ENCODE measurements at places on chromosomes 16 and 17.

GRCh38 chr16:74447578-74447977 lies 26.3 kb upstream of the CLEC18B start:
- no peak for DNase-seq

DNA sequence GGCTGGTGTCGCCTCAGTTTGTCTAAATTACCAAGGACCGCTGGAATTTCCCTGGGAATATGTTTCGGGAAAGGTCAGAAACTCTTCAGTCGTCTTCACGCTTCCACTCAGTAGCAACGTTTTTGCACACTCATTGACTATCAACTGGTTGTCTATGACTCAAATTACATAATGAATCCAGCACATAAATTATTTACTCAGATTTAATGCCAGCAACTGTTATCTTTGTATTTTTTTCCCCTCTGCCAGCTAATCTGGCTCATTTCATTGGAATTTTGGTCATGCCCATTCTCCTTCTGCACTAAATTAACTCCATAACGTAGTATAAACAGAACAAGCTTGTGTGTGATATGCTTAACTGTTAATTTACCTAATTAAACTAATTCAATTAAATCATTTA lies 372.7 kb upstream of the ZFHX3 start:
- no peak for DNase-seq

- peak; percentile 31 for DNase-seq
These were observed 716 bp downstream of the TMEM94 start for GRCh38 chr17:75457047-75457654.

GRCh38 chr16:87098361-87098760 lies 218.8 kb downstream of the C16orf95 start:
- DNase-seq, result no peak

DNA sequence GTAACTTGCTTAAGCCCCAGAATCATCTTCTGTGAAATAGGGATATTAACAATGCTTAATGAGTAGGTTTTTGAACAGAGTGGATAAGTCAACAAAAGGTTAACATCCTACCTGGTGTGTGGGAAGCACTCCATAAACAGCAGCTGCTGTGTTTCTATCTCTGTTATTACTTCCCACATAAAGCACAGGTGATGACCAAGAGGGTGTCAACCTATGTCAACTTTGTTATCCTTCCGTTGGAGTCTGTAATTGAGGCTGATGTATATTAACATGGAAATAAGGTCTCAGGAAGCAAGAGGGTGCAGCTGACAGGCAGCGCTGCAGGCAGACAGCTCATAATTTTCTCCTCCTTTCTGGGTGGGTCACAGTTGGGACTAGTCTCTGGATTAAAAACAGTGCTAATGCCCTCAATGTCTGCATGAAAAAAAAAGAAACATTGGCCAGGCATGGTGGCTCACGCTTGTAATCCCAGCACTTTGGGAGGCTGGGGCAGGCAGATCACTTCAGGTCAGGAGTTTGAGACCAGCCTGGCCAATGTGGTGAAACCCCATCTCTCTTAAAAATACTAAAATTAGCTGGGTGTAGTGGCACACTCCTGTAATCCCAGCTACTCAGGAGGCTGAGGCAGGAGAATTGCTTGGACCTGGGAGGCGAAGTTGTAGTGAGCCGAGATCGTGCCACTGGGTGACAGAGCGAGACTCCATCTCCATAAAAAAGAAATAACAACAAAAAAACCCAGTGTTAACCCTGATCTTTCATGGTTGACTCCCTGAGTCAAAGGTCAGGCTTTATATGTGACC lies 269.6 kb downstream of the SNX29 start:
- DNase-seq, result no peak

DNA sequence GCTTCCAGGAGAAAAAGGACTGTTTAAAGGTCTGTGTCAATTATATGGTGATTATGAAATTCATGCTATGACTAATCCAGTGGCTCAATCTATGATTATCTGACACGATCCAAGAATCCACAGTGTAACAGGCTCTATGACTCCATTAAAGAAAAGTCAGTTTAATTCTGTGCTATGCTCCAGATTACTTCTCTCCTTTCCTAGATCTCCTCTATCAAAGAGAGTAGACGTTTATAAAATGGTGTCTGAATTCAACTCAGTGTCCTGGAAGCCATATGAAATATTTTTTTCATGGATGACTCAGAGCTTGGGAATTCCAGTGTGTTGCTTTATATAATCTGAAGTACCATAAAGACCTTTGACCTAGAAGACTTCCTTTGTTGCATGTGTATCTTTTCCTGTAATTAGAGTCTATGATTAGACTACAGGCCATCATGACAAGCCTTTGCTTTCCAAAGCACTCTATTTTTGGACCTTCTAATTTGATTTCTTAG lies 27.0 kb upstream of the NF1 start:
- DNase-seq, result no peak

GRCh38 chr17:58249270-58250133 lies 11.1 kb downstream of the LPO start:
- peak; percentile 24 for DNase-seq

DNA sequence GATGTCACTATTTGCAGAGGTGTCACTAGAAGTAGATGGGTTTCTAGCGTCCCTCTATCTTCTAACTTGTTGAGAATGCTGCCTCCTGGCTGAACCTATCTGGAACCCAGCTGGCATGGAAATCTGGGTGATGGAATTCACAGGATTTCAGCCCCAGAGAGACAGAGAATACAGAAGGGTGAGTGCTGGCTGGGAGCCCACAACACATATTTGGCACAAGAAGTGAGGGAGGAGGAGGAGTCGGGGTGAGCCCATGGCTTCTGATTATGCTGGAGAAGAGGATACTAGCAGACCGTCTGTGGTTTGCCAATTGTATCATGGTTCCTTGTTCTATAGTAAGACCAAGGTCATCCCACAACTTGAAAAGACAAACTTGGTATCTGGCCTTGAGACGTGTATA lies 557.8 kb upstream of the SALL1 start:
- no peak for DNase-seq

DNA sequence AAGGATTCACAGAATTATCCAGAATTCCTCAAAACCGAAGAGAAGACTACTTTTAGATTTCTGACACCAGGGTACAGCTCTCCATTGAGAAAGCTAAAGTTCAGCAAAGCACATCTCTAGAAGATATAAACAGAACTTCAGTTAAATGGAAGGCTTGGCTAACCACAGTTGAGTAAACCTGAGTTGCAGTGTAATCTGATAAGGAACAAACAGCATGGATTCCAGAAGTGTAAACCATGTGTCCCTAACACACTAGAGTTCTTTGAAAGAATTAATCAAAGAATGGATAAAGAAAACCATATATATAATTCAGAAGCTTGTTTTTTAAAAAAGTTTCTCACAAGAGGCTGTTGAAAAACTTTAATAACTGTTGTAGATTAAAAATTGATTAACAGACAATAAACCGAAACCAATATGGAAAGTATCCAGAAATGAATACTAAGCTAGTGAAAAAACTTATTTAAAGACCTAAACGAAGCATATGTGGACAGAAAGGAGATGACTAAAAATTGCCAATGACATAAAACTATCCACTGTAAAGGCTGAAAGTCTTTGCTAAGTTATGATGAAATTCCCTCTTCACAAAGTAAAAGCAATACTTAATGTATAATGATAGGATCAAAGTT lies 4.3 kb downstream of the RNF43 start:
- no peak for DNase-seq

Data from amygdala (tissue), 56 donors.